ENCODE measurements at places on chromosomes 13 and 19.

GRCh38 chr19:15974856-15975255 lies 26.0 kb downstream of the OR10H4 start:
- no peak for DNase-seq

GRCh38 chr13:114257014-114257413 lies 22.3 kb downstream of the CDC16 start:
- no peak for DNase-seq

DNA sequence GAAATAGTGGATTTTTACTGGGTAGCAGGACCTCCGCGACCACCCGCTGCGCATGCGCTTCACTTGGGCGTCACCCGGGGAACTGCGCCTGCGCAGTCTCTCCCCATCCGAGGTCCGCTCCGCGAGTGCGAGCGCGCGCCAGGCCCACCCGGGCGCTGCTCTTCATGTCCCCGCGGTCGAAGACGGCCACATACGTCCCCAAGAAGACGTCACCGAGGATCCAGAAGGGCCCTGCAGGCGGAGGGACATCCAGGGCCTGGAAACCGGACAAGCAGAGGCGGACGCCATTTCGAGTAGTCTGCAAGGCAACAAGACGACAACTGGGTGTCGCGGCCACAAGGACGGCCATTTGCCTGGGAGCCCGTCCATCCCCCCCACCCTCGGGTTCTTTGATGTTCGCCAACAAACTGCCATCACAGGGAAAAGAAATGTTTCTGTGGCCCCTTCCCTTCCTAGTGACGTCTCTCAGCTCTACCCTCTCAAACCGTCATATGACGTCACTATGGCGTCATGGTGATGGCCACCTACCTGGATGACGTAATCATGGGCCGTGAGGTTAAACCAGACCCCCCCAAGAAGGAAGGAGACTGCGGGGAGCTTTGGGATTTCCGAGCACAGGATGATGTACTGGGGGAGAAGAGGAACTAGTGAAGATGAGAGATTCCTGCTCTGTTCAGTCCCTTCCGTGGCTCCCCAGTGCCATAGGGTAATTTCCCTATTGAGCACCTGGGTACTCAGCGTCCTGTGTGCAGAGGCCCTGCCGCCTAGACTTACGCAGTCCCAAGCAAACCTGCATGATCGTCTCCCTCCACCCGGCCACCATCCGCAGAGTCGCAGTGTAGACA lies 6.7 kb downstream of the NAPSA start:
- DNase-seq, result peak; percentile 86

GRCh38 chr19:31675193-31675913 lies 326.1 kb upstream of the TSHZ3 start:
- DNase-seq, result no peak

DNA sequence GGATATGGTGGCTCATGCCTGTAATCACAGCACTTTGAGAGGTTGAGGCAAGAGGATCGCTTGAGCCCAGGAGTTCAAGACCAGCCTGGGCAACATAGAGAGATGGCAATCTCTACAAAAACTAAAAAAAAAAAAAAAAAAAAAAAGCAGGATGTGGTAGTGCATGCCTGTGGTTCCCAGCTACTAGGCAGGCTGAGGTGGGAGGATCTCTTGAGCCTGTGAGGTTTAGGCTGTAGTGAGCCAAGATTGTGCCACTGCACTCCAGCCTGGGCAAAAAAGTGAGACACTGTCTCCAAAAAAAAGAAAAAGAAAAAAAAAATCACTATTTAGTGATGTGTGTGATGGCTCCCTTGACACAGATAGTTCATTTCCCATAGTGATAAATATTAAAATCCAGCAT lies 365.0 kb upstream of the NBEA start:
- no peak for DNase-seq

GRCh38 chr13:110971486-110971885 lies 56.6 kb upstream of the ANKRD10 start:
- DNase-seq, result no peak

DNA sequence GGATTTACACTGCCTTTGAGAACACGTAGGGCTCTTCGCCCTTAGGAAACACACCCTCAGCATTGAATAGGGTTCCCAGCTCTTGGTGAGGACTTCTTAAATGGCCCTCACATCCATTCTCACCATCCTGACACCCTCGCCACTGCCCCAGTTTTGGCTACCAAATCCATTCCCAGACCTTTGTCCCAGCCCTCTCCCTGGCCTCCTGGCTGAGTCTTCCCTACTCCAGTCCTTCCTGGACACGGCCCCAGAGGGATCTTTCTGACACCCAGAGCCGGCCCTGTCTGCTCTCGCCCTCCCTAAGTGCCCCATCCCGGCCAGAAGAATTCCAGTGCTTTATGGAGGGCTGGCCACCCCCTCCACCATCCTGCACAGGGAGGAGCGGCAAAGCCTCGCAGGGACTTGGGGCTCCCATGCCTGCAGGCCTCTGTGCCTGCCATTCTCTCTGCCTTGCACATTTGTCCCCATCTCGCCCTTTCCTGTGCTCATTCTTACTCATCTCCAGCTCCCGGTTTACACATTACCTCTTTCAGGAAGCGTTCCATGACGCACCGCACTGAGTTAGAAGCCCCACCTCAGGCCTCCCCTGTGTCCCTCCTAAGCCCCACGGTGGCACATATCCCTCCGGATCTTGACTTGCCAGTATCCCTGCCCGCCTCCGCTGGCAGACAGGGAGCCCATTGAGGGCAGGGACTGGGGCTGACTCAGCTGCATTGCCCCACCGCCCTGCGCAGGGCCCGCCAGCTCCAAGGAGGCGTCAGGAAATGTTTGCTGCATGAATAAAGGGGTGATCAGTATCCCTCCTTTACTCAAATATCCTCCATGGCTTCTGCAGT lies 11.0 kb upstream of the KLK14 start:
- peak; percentile 19 for DNase-seq

GRCh38 chr13:20303636-20304035 lies 71.5 kb upstream of the GJB6 start:
- DNase-seq, result no peak

GRCh38 chr19:54138489-54139256 lies 1.1 kb downstream of the CNOT3 start:
- DNase-seq, result no peak

- peak; percentile 33 for DNase-seq
These were observed 607.6 kb downstream of the FGF9 start for GRCh38 chr13:22278336-22278929.

Measured in GM13977 (cell line).